ENCODE measurements at places on chromosomes 6 and 20. TPM values are rescaled to one million over a fixed set of nuclear protein-coding genes. Genes with fewer than 3 reads are reported as not detected.

GRCh38 chr6:142816031-142816430, 128.9 kb downstream of the HIVEP2 start:
- DNase-seq = no peak

GSTA1 gene
- total RNA-seq = not detected

VSTM2L gene
- 4.1 TPM for total RNA-seq

- DNase-seq = peak; percentile 38
Observed at GRCh38 chr6:5025911-5026819, 22.3 kb upstream of the RPP40 start.

GRCh38 chr6:121305957-121306607, 28.2 kb downstream of the TBC1D32 start:
- DNase-seq = no peak

DNA sequence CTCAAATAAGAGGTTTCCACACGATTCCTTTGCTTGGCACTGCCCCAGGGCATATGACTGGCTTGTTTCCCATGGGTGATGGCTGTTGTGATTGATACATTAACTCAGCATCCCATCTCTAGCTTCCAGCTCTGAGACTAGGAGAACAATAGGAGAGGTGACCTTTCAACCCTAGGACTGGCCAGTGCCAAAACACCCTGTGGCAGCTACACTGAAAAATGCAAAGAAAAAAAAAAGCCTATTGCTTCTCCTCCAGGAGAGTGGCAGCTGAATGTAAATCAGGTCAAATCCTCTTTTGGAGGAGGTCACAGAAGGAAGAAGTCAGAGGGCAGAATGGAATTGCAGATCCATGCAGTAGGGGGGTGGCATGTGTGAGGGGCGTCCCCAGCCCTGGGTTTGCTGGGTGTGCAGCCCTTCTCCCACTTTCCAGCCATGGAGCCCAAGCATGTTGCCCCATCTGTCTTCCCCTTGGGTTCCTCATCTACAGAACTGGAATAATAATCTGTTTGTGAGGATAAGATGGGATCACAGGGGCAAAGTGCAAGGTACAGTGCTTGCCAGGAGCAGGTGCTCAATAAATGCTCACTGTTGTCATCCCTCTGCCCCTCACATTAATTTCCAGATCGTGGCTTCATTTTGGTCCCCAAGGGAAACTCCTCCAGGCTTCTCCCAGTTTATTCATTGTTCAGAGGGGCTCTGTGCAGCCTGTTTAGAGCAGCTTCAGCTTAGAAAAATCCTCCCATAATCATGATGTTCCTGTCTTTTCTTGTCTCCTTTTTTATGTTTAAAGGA, 245.0 kb upstream of the RIN2 start:
- DNase-seq = no peak

- DNase-seq = no peak
Observed at GRCh38 chr6:119497988-119498727, 148.6 kb upstream of the MAN1A1 start.

DNA sequence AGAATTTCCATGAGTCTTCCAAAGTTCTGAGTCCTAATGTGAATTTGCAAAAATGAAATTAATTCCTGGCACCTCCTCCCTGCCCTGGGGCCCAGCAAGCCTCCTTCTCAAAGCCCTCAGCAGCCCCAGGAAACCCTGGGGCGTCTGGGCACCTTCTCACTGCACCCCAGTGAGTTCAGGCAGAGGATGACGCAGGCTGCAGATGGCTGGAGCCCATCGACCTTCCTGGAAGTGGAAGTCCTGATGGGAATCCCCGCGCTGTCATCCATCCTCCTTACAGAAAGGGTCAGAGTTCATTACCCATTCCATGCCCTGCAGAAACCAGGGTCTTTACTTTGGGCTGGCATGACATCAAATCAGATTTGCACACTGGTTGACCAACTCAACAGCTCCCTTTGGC, 31.6 kb downstream of the DLL1 start:
- no peak for DNase-seq

- DNase-seq = no peak
Observed at GRCh38 chr20:35630636-35631035, 15.0 kb downstream of the SPAG4 start.

GRCh38 chr6:64299176-64299575, 663.6 kb downstream of the PHF3 start:
- no peak for DNase-seq
